Astrocyte (in vitro differentiated cells and primary cell): ENCODE measurements at places on chromosomes 4 and X. TPM values are rescaled to one million over a fixed set of nuclear protein-coding genes. Genes with fewer than 3 reads are reported as not detected.

GRCh38 chrX:103356858-103357257 lies 552 bp downstream of the TCEAL9 start:
- peak overlapping the region; percentile 96 for H3K27ac ChIP-seq
- DNase-seq = no peak
- H3K4me1 ChIP-seq = no peaks in the 10 kb centered on the region
- peak overlapping the region; percentile 98 for H3K4me3 ChIP-seq
- no peaks in the 10 kb centered on the region for H3K27me3 ChIP-seq

DNA sequence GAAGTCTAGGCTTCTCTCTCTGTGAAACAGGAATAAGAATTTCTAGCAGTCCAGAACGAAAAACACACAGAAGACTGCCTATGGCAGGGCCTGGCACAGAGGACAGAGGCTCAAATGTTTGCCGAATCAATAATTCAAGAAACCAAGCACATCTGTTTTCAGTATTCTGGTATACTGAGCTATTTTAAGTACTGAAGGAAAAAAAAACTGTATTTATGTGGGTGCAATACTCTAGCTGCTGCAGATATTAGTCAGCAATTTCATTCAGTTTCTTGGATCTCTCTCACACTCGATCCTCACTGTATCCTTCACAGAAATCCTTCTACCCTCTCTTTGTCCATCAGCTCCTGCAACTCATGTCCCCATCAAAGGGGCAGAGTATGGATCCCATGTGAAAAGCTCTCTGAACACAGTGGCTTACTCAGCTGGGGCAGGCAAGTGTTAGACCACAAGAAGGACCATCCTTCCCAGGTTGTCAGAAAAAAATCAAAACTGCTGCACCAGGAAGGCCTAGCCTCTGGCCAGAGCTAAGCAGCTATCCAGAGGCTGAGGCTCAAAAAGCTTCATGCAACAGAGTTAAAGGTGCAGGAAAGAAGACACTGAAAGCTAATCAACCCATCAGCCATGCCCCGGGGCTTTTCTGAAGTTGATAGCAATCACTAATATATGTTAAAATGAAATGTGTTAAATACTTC lies 9.1 kb upstream of the USO1 start:
- H3K27ac ChIP-seq = no peak overlapping the region
- DNase-seq = peak; percentile 57
- no peaks in the 10 kb centered on the region for H3K27me3 ChIP-seq
- H3K4me1 ChIP-seq = peaks cover 13% of the 10 kb centered on the region

Gene AMER1
- 5.4 and 6.5 TPM in 2 replicates for total RNA-seq

GRCh38 chr4:159024266-159024665 lies 78.6 kb upstream of the RAPGEF2 start:
- H3K27me3 ChIP-seq = no peaks in the 10 kb centered on the region
- H3K4me3 ChIP-seq = no peak overlapping the region
- H3K27ac ChIP-seq = no peak overlapping the region
- no peak for DNase-seq
- H3K36me3 ChIP-seq = no peaks in the 10 kb centered on the region

DNA sequence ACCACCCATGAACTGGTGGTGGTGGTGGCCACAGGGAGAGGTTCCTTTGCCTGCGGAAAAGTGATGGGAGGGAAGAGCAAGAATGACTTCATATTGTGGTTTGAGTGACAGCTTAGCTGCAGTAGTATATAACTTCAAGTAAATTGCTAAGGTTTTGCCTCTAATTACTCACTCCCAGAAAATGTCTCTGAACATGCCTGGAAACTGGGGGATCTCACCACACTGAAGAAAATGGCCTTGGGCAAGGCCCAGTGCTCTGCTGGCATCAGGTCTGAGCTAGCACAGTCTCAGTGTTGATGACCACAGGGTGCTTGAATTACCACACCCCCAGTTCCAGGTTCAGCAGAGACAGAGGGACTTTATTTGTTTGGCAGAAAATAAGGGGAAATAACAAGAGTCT lies 2085.4 kb downstream of the ARAP2 start:
- DNase-seq = peak; percentile 16
- no peaks in the 10 kb centered on the region for H3K4me1 ChIP-seq
- no peaks in the 10 kb centered on the region for H3K36me3 ChIP-seq
- no peak overlapping the region for H3K27ac ChIP-seq

DNA sequence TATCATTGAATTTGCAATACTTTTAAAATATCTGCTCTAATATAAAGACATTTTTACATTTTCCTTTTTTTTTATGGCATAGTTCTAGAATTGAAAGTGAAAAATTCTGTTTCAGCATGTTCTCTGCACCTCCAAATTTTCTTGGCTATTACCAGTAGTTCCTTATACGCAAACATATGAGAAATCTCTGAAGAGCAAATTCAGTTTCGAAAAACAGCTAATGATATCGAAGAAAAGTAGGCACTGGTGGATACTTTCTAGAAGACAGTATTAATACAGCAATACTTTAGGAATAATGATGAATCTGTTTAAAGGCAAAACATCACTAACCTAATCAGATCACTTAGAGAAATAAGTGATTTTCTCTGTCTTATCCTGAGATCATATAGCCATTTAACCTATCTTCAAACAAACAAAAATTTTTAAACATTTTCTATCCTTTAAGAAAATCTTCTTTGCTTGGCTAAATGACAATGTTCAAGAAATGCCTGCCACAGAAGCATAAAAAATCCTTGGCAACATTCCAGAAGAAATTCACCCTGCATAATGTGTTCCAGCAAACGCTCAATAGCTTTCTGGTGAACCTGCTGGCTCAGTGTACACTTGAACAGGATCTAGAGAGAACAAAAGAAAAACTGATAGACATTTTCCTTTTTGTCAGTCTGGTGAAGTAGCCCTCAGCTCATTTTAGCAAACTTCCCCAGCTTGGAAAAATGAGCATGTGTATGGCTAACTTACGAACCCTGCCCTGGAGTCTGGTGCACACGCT lies 51.2 kb upstream of the KLF3 start:
- no peaks in the 10 kb centered on the region for H3K36me3 ChIP-seq
- no peak overlapping the region for H3K27ac ChIP-seq
- H3K4me1 ChIP-seq = no peaks in the 10 kb centered on the region
- no peak for DNase-seq
- no peak overlapping the region for H3K4me3 ChIP-seq
- H3K27me3 ChIP-seq = no peaks in the 10 kb centered on the region

GRCh38 chr4:11599064-11599463 lies 170.4 kb upstream of the HS3ST1 start:
- DNase-seq = no peak
- no peaks in the 10 kb centered on the region for H3K4me1 ChIP-seq
- H3K27ac ChIP-seq = no peak overlapping the region
- no peak overlapping the region for H3K4me3 ChIP-seq
- no peaks in the 10 kb centered on the region for H3K27me3 ChIP-seq

DNA sequence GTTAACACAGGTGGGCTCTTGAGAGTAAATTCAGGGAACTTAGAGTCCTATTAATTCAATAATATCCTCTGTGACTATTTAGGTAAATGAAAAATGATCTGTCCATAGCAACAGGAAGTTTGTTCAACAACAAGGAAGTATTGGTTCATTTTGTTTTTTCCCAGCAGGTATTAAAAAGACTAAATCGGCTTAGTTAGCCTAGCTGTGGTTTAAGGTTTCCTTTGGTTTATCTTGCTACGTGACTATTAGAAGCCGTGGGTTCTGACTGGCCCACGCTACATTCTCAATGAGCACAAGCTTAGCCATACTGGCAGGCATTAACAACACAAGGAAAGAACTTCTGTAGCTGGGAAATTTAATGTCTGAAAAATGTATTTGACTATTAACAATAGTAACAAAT lies 168.8 kb upstream of the HS3ST1 start:
- no peak overlapping the region for H3K27ac ChIP-seq
- H3K4me3 ChIP-seq = no peak overlapping the region
- no peak for DNase-seq
- no peaks in the 10 kb centered on the region for H3K4me1 ChIP-seq
- no peaks in the 10 kb centered on the region for H3K36me3 ChIP-seq

- no peak for DNase-seq
- no peaks in the 10 kb centered on the region for H3K4me1 ChIP-seq
- H3K36me3 ChIP-seq = no peaks in the 10 kb centered on the region
- H3K27ac ChIP-seq = no peak overlapping the region
- H3K4me3 ChIP-seq = no peak overlapping the region
These were observed 234.7 kb downstream of the DKK2 start for GRCh38 chr4:106801386-106801785.

Gene TKTL2
- not detected in 2 replicates for total RNA-seq

Gene SSX2B
- total RNA-seq = not detected in 2 replicates

Gene ACOX3
- total RNA-seq = 45.6 and 54.6 TPM in 2 replicates

Gene RCHY1
- 35.3 and 40.7 TPM in 2 replicates for total RNA-seq

Gene ARHGEF38
- total RNA-seq = not detected in 2 replicates

Gene FAT1
- 590 and 591 TPM in 2 replicates for total RNA-seq

Gene HAUS7
- 12.1 and 14.7 TPM in 2 replicates for total RNA-seq

DNA sequence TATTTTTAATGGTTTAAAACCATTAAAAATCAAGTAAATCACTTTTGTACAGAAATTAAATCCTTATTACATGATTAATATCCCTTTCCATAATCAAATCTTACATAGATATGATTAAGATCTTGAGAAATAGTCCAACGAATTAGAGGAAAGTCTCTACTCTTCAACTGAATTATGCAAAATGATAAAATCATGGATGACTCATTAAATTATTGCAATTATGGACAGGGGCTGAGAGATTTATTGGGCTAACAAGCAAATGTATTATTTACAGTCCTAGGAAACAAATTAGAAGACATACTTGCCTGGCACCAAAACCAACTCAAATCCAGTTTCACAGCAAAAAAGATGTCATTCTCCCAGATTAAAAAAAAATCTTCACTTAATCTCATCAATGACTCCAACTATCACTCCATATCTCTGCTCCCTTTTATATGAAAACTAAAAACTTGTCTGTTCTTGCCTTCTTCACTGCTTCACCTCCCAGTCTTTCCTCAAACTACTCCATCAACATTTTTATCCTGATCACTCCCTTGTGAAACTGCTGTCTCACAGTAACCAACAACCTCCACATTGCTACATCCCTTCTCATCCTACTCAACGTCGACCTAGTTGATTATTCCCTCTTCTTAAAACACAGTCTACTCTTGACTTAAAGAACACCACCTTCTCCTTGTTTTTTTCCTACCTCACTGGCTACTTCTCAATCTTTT lies 18.4 kb upstream of the DDX60 start:
- no peaks in the 10 kb centered on the region for H3K4me1 ChIP-seq
- H3K36me3 ChIP-seq = no peaks in the 10 kb centered on the region
- H3K27me3 ChIP-seq = no peaks in the 10 kb centered on the region

- H3K27ac ChIP-seq = no peak overlapping the region
- no peak overlapping the region for H3K4me3 ChIP-seq
- no peaks in the 10 kb centered on the region for H3K27me3 ChIP-seq
- no peaks in the 10 kb centered on the region for H3K36me3 ChIP-seq
- H3K4me1 ChIP-seq = no peaks in the 10 kb centered on the region
These were observed 149.7 kb downstream of the RRAGB start for GRCh38 chrX:55867181-55867651.

DNA sequence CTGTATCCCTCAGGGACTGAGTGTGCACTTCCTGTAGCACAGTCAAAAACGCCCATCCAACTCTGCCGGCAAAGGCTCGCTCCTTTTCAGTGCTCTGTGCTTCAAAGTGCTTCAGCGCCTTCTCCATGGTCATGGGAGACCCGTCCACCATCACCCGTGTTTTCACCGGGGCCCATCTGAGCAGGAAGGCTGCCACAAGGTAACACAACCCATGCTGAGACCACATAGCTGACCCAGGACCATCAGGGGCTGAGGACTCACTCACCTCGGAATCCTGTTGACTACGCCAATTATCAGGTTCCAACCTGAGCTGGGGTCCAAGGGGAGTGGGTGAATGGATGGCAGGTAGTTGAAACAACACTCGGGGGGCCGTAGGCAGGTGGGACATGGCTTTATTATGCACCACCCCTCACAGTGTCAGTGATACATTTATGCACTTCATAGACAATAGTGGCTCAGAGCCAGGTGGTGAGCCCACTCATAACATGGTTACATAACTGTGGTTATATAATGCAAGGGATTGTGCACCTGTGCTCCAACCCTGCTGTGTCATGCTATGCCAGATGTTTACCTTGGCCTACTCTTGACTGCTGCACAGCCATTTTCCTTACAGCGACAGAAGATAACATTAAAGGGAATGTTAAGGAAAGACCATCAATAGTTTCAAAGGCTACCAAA lies 227.8 kb downstream of the ADGRL3 start:
- no peak overlapping the region for H3K27ac ChIP-seq
- no peaks in the 10 kb centered on the region for H3K4me1 ChIP-seq
- no peaks in the 10 kb centered on the region for H3K27me3 ChIP-seq
- DNase-seq = peak; percentile 38

Gene HPSE
- 0.75 and 0.94 TPM in 2 replicates for total RNA-seq

Gene ARHGAP36
- total RNA-seq = not detected in 2 replicates

DNA sequence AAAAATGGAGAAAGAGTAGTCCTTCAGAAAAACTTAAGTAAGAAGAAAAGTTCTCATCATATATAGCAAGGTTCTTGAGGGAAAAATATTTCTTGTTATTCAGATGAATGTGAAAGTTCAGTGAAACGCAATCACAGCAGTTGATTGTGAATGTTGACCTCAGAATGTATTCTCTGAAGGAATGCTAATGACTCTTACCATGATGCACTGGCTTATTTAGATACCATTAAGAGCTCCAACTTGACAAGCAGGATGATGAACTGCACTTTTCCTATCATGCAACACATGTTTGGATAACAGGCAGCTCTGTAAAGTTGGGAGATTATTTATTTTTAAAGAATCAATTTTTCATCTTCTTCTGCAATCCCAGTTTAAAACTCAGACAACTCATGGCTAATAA lies 115.5 kb upstream of the MYOZ2 start:
- H3K36me3 ChIP-seq = no peaks in the 10 kb centered on the region
- DNase-seq = peak; percentile 70
- no peaks in the 10 kb centered on the region for H3K27me3 ChIP-seq
- peaks cover under 1% of the 10 kb centered on the region for H3K4me1 ChIP-seq
- H3K4me3 ChIP-seq = no peak overlapping the region

- H3K4me1 ChIP-seq = no peaks in the 10 kb centered on the region
- H3K27me3 ChIP-seq = no peaks in the 10 kb centered on the region
- H3K36me3 ChIP-seq = no peaks in the 10 kb centered on the region
These were observed 72.4 kb downstream of the PALLD start for GRCh38 chr4:168569066-168569930.

Gene IL21
- not detected in 2 replicates for total RNA-seq

GRCh38 chr4:162836773-162837172 lies 329.9 kb downstream of the NAF1 start:
- H3K4me3 ChIP-seq = no peak overlapping the region
- H3K27ac ChIP-seq = no peak overlapping the region
- DNase-seq = no peak
- no peaks in the 10 kb centered on the region for H3K4me1 ChIP-seq
- H3K36me3 ChIP-seq = no peaks in the 10 kb centered on the region

GRCh38 chr4:76960014-76960413 lies 10.5 kb downstream of the SEPTIN11 start:
- no peak overlapping the region for H3K4me3 ChIP-seq
- H3K27ac ChIP-seq = peak overlapping the region; percentile 47
- no peaks in the 10 kb centered on the region for H3K27me3 ChIP-seq

Gene EGF
- 22.9 and 25.1 TPM in 2 replicates for total RNA-seq

GRCh38 chr4:168846414-168846813 lies 163.6 kb downstream of the CBR4 start:
- H3K27me3 ChIP-seq = no peaks in the 10 kb centered on the region
- H3K4me3 ChIP-seq = no peak overlapping the region
- peak overlapping the region; percentile 0 for H3K27ac ChIP-seq
- peaks cover 40% of the 10 kb centered on the region for H3K4me1 ChIP-seq

Gene SCFD2
- 11.9 and 13.9 TPM in 2 replicates for total RNA-seq

- no peak overlapping the region for H3K27ac ChIP-seq
- peaks cover 4% of the 10 kb centered on the region for H3K27me3 ChIP-seq
- DNase-seq = no peak
- H3K4me3 ChIP-seq = no peak overlapping the region
These were observed 44.1 kb downstream of the SMIM20 start for GRCh38 chr4:25958110-25958509.

- H3K4me1 ChIP-seq = no peaks in the 10 kb centered on the region
- no peak overlapping the region for H3K4me3 ChIP-seq
- no peak overlapping the region for H3K27ac ChIP-seq
- no peaks in the 10 kb centered on the region for H3K36me3 ChIP-seq
- DNase-seq = no peak
- H3K27me3 ChIP-seq = no peaks in the 10 kb centered on the region
These were observed 8.8 kb downstream of the DDX60 start for GRCh38 chr4:168309781-168310180.
